SK-N-SH (cell line): ENCODE measurements at places on chromosomes 3 and 15. TPM values are rescaled to one million over a fixed set of nuclear protein-coding genes. Genes with fewer than 3 reads are reported as not detected.

- no peak for DNase-seq
Measured at GRCh38 chr15:32060706-32061105, 30.4 kb downstream of the CHRNA7 start.

Gene LMAN1L
- polyA plus RNA-seq, result 0.02 TPM in 1 of 2 replicates, not detected in the other

Gene EHHADH
- polyA plus RNA-seq, result 2.5 and 4.2 TPM in 2 replicates

DNA sequence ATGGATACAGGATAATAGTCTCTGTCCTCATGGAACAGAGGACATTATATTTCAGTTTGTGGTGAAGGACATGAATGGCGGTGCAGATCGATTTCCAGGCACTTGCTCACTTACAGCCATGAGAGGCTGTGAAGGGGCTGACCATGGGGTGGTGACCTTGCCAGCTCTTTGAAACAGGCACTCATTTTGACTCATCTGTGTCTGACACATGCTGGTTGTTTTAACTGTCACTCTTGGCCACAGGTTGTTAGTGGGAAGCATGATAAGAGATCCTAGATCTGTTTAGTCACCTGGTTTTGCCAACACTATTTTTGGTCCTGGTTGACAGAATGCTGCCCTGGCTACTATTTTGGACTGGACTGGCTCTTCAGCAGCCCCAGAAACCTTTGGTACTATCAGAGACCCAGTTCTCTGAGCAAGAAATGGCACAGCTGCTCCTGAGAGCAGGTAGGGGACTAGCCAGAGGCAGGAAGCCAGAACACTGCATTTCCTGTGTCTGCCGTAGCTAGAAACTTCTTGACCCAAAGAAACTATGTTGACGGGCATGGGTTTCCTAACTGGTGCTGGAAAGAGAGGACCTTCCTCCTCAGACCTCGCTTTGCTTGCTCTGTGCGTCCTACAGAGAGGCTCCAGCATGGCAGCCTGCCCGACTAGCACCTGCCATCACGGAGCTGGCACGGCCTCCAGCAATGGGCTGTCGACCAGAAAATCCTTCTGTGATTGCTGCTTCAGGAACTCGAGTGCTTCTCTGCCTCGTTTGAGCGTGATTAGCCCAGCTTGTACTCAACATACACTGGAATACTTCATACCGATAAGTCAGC is 6.3 kb downstream of the PXYLP1 start:
- no peak for DNase-seq

- no peak for DNase-seq
Measured at GRCh38 chr3:48275287-48276027, 34.6 kb downstream of the ZNF589 start.

Gene SLCO3A1
- 12.1 and 19.7 TPM in 2 replicates for polyA plus RNA-seq

DNA sequence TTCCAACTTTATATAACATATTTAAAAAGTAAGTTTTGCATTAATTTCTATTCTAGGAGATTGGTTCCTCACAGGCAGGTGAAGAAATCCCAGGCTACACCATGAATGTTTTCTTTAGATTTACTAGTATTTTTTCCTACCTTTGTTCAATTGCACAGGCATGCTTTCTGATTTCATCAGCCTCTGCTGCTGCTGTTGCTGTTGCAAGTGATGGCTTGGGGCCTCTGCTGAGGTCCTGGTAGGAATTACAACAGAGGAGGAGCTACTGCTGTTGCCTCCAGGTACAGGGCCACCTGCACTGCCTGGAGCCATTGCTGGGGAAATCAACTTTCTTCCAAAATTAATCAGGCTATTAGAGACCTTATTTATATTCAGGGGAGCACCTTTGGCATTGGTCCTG is 353.3 kb downstream of the PLCL2 start:
- DNase-seq, result no peak

DNA sequence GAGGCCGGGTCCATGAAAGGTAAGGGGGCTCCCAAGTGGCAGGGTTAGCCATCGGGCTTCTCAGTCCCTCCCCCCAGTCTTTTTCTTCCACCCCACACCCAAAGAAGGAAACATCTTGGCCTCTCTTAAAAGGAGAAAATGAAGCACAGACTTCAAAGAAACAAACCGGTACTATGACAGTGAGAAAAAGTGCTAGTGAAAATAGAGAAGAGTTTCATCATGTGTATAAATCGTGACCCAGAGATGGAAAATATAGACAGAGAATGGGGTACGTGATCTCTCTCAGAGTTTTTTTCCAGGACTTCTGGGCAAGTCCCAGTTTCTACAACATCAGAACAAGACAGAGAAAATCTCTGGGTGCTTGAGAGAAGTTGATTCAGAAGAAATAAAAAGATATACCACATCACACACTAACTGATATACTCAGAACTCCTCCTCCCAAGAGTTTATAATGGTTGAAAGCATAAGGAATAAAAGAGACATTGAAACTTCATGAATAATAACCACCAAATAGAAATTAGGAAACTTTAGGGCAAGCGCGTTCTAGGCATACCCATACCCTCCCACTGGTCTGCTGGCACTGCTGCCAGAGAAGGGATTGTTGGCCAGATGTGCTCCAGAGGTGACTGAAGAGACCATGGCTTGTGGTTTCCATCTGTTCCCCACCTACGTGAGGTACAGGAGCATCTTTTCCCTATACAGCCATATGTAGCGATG is 318.9 kb upstream of the CHRM5 start:
- no peak for DNase-seq

GRCh38 chr3:23073724-23074305 is 129.3 kb upstream of the UBE2E2 start:
- no peak for DNase-seq

Gene OSBPL10
- 0.05 and 0.12 TPM in 2 replicates for polyA plus RNA-seq

DNA sequence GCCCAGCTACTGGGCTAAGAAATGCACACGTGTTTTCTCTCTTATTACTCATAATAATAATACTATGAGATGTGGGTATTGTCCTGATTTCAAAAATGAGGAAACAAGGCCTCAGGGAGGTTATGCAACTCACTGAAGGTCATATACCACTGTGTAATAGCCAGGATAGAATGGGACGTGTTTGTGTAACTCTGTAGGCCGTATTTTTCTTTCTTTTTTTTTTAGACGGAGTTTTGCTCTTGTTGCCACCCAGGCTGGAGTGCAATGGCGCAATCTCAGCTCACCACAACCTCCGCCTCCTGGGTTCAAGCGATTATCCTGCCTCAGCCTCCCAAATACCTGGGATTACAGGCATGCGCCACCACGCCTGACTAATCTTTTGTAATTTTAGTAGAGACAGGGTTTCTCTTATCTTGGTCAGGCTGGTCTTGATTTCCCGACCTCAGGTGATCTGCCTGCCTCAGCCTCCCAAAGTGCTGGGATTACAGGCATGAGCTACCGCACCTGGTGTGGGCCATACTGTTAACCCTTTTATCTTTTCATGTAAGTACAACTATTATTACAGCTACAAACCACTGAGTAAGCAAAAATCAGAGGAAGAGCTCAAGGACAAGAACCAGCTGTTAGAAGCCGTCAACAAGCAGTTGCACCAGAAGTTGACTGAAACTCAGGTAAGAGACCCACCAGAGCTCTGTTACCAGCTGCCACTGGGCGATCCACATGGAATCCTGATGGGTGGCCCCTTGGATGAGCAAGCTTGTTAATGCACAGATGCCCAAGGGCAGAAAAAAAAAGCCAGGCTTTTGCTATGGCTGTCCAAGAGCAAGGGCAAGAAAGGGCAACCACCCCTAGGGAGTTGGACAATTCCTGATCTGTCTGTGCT is 6.7 kb downstream of the KNSTRN start:
- DNase-seq, result no peak

DNA sequence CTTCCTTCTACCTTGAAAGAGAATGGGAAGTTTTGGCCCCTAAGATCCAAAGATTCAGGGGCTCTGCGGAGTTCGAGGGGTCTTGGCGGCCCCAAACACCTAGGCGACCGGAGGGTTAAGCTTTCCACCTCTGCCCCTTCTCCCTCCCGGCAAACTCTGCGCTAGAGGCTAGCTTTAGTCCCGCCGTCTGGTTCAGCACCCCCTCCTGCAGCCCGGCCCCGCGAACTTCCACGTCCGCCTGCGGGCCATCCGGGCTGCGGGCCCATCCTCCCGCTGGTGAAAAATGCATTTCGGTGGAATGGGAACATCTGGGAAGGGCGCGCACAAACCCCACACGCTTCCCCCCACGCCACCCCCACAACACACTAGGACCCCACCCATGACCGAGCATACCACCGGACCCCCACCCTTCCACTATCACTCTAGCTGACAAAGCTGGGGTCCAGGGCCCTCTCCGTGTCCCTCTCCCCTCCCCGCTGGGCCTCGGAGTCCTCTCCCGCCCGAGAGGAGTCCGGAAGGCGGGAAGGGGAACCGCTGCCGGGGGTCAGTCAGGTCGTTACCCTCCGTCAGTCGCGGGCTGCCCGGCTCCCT is 1.0 kb downstream of the SHOX2 start:
- DNase-seq, result peak; percentile 84

- DNase-seq, result no peak
Measured at GRCh38 chr3:173217127-173217526, 76.1 kb upstream of the SPATA16 start.

DNA sequence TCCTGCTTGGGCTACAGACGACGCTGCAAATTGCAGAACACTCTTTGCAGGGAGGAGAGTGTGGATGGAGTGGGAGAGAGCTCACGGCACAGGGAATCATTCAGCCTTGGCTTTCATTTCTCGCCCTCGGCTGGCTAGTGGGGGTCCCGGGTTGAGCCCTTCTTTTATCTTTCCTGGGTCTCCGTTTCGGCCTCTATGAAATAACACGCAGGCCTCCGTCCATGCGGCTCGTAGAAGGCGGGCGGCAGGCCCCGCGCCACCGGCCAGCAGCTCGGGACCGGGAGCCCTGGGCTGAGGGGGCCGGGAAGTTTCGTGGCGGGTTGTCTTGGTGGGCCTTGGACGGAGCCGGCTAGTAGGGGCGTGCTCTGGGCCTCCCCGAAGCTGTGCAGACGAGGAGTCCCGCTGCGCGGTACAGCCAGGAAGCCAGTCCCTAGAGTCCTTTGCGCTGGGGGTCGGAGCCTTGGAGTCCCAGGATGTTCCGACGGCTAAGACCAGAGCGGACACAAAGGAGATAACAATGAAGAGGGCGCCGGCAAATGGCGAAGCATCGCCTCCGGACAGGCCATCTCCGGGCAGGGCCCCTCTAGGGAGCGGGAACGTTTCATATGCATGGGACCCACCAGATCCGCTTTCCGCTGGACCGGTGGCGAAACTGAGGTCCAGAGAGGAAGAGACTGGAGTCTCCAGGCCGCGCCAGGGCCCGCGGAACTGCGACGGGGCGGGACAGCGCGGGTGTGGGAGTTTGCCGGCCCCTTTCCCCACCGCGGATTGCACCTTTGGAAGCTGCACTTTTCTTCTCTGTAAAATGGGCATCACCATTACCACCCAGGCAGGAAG is 4.3 kb downstream of the RNU6-1 start:
- no peak for DNase-seq

GRCh38 chr3:56404884-56405283 is 63.4 kb downstream of the ERC2 start:
- DNase-seq, result no peak

Gene STRIT1
- not detected in 2 replicates for polyA plus RNA-seq

GRCh38 chr3:59127071-59127470 is 77.2 kb upstream of the CFAP20DC start:
- peak; percentile 21 for DNase-seq

- no peak for DNase-seq
Measured at GRCh38 chr3:196670339-196670738, 30.8 kb downstream of the NRROS start.

DNA sequence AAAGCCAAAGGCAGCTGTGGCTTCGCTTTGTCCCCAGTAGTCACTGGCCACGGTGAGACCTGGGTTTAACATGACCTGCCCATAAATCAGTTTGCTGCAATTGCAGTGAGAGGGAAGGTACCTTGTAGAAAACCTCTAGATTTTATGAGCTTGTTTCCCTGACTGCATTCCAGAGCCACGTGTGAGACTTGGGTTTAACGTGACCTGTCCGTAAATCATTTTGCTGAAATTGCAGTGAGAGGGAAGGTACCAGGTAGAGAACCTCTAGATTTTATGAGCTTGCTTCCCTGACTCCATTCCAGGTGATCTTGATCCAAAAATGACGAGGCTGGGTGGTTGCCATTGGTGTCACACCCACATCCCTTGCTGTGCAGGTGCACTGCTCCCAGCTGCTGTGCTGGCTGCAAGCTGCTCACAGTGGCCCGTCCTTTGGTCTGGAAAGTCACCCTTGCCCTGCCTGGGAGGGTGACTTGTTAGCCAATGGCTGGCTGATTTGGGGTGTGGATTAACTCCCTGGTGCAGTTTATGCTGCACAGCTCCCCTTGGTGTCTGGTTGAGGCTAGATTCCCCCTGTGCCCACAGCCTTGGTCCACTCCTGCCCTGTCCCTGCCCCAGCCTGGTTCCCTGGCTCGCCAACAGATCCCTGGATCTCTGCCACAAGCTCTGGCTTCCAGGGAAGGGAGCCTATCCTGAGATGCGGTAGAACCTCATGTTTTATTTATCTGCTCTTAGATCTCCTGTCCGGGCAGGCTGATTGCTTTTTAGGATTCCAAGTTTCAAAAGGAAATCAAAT is 192.7 kb upstream of the CTDSPL start:
- DNase-seq, result peak; percentile 73

Gene CA12
- 39.4 and 44.3 TPM in 2 replicates for polyA plus RNA-seq

GRCh38 chr3:180680097-180680430 is 775 bp upstream of the CCDC39 start:
- peak; percentile 38 for DNase-seq

Gene CYP1A2
- polyA plus RNA-seq, result not detected in 2 replicates

- DNase-seq, result peak; percentile 74
Measured at GRCh38 chr3:15498431-15499214, 22.9 kb downstream of the COLQ start.

- no peak for DNase-seq
Measured at GRCh38 chr3:155991847-155992246, 121.4 kb downstream of the GMPS start.

GRCh38 chr3:73379465-73379864 is 245.3 kb downstream of the PDZRN3 start:
- no peak for DNase-seq

Gene FBXO40
- not detected in 2 replicates for polyA plus RNA-seq

Gene ZNF860
- polyA plus RNA-seq, result not detected in 2 replicates

Gene CGNL1
- 0.23 and 0.24 TPM in 2 replicates for polyA plus RNA-seq

Gene CCR3
- not detected in 2 replicates for polyA plus RNA-seq
